ENCODE measurements at places on chromosomes 5 and 9.
A peak's percentile ranks its signal among the peaks of the same experiment; 100 is the strongest.

DNA sequence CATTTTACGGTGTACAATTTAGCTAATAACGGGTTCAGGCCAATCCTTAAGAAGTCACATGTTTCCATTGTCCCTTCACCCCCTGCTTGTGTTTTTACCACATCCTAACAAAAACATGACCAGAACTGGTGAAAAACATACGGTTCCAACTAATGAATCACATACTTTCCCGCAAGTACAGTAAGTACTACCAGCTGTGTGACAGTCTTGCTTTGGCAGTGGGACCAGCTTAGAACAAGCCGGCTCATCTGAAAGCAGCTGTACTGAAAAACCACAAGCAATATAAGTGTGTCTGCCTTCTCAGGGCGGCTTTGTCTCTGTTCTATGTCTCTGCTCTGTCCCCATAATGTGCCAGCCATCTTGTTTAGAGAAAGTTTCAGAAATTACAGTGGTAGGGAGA is 242.5 kb downstream of the BNC2 start:
- no peak for DNase-seq

- DNase-seq: no peak
Measured at GRCh38 chr5:111299831-111300432, 75.7 kb downstream of the CAMK4 start.

DNA sequence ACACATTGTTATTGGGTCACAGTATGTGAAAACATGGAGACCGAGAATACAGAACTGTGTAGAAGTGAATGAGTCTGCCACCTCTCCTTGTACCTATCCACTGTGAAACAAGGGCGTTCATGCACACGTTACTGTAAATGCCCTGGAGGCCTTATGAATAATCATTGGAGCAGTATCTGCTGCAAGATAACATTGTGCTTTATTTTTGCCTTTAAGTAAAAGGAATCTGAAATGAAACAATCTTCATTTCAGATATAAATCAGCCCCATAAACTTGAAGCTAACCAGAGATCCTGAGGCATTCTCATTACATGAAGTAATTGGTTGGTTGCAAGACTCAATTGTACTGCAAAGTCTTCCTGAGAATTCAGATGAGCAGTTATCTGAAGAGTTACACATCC is 419.6 kb downstream of the KDM4C start:
- no peak for DNase-seq

GRCh38 chr9:77514886-77515711 is 133.0 kb downstream of the GNA14 start:
- no peak for DNase-seq

- DNase-seq: no peak
Measured at GRCh38 chr5:68673106-68673822, 420.6 kb upstream of the SLC30A5 start.

GRCh38 chr5:146419696-146420095 is 27.4 kb upstream of the TCERG1 start:
- DNase-seq: no peak

DNA sequence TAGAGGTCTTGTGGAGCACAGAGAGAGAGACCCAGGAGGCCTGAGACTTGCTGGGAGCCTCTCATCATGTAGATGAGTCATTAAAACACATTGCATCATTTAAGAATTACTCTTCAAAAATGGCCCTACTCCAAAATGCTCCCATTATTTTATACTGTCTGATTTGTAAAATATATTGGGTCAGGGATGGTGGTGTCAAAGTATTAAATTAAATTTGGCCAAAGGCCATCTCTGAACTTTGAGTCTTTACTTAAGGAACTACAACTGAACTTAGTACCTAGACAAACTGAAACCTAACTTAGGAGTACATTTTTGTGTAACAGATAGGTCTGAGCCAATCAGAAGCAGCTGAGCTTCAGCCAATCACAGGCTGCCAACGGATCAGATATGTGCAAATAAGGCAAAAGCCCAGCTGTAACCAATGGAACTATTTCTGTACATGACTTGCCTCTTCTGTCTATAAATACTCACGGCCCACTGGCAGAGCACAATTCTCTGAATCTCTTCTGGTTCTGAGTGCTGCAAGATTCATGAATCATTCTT is 657.2 kb downstream of the TLE1 start:
- no peak for DNase-seq

DNA sequence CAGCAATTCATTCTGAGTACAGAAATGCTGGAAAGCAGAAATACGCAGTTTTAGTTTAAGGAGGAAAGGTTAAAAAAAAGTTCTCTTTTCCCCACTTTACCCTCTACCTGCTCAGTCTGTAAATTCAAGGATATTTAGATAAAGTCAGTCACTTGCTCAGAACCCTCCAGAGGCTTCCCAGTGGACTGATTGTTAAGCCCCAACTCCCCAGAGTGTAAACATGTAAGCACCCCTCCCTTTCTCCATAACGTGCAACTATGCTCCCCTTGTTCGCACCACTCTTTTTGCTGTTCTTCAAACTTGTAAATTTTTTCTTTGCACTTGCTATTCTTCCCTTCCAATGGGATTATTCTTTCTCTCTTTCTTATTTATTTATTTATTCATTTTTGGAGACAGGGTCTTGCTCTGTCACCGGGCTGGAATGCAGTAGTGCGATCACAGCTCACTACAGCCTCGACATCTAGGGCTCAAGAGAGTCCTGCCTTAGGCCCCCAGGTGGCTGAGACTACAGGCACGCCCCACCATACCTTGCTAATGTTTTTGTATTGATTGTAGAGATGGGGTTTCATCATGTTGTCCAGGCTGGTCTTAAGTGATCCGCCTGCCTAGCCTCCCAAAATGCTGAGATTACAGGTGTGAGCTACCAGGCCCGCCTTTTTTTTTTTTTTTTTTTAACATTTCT is 32.5 kb upstream of the ERBIN start:
- DNase-seq: no peak

GRCh38 chr9:92232190-92232589 is 61.3 kb downstream of the IARS1 start:
- no peak for DNase-seq

DNA sequence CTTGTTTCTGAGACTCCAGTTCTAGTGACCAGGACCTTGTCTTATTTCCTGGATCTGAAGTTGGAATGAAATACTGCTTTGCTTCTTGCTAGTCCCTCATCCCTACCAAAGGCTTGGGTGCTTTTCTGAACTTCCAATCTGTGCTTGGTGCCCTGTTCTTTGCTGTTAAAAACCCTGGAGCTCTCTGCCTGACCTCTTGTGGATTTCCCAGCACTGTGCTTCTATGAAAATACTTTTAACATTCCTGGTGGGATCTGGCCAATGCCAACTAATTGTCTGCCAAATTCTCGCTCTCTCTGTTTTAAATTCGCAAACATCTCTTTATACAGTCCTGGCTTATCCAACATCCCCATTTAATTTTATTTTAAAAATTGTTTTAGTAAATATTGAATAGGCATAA is 26.7 kb upstream of the CSNK1G3 start:
- no peak for DNase-seq

- DNase-seq: peak; percentile 17
Measured at GRCh38 chr5:7745882-7746610, 104.9 kb downstream of the CFAP90 start.

DNA sequence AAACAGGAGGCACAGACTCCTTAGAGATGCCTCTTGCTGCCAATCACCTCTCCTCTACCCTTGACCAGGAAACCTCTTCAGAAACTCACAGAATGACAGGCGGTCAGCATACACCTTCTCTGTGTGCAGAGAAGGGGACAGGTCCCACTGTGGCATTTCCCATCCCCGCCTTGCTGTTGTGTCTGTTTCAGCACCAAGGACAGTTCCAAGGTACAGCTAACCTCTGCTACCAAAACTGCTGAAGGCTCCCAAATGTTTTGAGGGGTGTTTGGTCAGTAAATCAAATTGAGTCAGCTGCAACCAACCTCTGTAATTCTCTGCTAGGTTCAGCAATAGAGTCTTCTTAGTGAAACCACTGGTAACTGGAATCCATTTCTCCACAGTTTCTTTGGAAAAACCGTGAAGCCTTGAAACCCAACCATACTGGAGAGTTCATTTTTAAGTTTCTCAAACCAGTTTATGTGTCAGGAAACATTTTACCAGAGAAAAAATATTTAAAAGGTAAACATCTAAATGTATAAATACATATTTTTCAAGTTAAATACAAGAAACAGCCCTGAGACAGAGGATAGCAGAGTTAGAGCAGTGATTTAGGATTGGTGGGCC is 122.0 kb downstream of the DRD1 start:
- no peak for DNase-seq

DNA sequence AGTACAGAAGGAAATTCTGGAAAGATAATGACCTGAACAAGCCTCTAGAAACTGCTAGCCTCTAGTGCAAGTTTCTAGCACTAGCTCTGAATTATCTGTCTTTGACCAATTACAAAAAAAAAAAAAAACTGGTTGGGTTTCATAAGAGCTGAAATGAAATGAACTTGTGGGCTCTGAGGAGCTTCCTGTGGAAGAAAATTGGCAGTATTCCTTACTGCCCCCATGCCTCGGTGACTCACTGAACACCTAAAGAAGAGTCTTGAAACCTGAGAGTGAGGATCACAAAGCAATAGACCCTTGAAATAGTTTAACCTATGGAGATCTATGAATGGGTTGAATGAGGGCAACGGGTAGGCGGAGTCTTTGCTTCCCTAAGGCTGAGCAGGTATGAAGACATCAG is 263.6 kb upstream of the RASA1 start:
- no peak for DNase-seq

- no peak for DNase-seq
Measured at GRCh38 chr9:121881920-121882500, 211.1 kb downstream of the TTLL11 start.

DNA sequence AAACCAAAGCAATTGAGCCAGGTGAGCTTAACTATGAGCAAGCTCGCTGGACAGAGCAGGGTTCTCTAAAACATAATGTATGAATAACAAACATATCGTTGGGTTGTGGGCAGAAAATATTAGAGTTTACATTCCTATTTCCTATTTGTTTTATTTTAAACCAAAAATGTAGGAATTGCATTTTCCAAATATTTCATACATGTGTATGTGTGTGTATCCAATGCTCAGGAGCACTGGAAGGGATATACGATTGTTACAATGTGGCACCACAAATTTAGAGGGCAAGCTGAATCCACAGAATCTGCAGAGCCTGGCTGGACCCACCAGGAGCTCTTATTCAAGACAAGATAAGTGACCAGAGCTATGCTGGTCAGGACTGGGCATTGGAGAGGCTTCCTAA is 325.3 kb upstream of the HAPLN1 start:
- DNase-seq: no peak

GRCh38 chr5:180330810-180331646 is 22.1 kb downstream of the GFPT2 start:
- no peak for DNase-seq

DNA sequence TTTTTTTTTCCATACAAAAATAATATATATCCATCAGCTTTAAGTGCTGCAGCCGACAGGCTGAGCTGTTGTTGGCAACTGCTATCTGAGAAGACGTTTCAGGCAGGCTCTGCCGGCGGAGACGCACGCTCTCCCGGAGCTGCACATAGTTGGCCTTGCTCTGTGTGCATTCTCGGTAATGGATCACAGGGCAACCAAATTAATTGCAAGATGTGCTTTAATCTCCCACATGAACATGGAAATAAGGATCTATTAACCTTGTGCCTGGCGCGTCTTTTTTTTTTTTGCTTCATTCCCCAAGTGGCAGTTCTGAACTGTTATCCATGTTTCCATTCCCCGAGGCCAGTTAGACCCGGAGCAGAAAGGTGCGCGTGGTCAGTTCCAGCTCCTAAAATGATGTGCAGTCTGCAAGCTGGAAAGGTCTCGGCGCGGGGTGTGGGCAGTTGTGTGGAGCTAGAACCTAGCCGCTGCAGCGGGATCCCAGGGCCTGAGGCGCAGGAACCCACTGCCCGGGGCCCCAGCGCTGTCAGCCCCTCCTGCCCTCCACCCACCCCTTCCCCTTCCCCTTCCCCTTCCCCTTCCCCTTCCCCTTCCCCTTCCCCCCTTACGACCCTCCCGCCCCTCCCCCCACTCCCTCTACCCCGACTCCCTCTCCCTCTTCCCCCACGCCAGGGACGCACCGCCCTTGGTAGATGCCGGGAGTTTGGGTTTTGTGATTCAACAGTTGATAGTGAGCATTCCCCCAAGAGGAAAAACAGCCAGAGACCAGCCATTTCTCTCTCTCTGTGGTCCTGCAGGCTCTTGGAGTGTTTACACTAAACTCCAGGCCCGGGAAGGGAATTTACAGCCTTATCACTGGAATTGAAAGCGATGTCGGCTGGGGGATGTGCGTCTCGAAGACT is 137.8 kb downstream of the CEP120 start:
- DNase-seq: no peak

GRCh38 chr9:679462-679861 is 162.0 kb upstream of the DMRT1 start:
- DNase-seq: no peak

GRCh38 chr9:24899463-24899862 is 353.8 kb upstream of the IZUMO3 start:
- DNase-seq: no peak

GRCh38 chr5:134453016-134453415 is 41.3 kb upstream of the CDKN2AIPNL start:
- no peak for DNase-seq

DNA sequence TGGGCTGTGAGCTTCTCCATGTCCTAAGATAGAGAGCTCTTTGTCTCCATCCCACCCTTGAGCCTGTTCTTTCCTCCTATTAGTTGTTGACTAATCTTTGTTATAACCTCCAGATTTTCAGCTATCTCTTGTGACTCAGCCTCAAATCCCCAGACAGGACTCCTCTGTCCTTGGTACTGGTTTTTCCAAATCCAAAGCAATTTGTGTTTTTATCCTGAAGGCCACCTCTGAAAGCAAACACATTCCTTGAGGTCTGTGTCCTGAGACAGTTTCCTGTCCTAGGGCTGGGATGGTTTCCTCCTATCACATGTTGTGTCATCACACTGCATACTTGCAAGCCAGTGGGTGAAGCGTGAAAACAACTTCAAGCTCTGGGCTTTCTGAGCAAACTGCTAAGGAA is 8.5 kb downstream of the TNC start:
- DNase-seq: no peak

- no peak for DNase-seq
Measured at GRCh38 chr5:116810951-116811350, 236.3 kb upstream of the SEMA6A start.

- DNase-seq: no peak
Measured at GRCh38 chr9:124329206-124329792, 71.5 kb downstream of the NEK6 start.

- DNase-seq: no peak
Measured at GRCh38 chr5:1235838-1236237, 10.7 kb downstream of the SLC6A18 start.

DNA sequence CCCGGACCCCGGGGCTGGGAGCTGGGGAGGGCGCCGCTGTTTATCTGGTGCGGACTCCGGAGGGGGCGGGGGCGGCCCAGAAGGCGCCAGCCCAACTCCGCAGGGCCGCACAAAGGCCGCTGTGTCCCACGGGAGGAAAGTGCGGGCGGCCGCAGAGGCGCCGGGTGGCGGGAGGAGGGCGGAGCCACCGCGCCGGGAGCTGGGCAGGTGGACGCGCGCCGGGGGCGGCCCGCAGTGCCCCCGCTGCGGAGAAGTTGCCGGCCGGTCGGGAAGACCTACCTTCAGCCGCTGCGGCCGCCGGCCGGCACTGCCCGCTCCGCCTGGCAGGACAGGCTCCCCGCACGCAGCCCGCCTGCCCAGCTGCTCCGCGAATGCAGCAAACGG is 43.6 kb downstream of the NACC2 start:
- DNase-seq: no peak

GRCh38 chr5:19240170-19240569 is 747.8 kb downstream of the CDH18 start:
- DNase-seq: no peak
